ENCODE measurements at places on chromosomes 3 and 15.
A peak's percentile ranks its signal among the peaks of the same experiment; 100 is the strongest.

- no peak for DNase-seq
Observed at GRCh38 chr3:28673446-28673845, 324.8 kb upstream of the AZI2 start.

- DNase-seq: no peak
Observed at GRCh38 chr15:48566668-48567067, 78.8 kb downstream of the FBN1 start.

DNA sequence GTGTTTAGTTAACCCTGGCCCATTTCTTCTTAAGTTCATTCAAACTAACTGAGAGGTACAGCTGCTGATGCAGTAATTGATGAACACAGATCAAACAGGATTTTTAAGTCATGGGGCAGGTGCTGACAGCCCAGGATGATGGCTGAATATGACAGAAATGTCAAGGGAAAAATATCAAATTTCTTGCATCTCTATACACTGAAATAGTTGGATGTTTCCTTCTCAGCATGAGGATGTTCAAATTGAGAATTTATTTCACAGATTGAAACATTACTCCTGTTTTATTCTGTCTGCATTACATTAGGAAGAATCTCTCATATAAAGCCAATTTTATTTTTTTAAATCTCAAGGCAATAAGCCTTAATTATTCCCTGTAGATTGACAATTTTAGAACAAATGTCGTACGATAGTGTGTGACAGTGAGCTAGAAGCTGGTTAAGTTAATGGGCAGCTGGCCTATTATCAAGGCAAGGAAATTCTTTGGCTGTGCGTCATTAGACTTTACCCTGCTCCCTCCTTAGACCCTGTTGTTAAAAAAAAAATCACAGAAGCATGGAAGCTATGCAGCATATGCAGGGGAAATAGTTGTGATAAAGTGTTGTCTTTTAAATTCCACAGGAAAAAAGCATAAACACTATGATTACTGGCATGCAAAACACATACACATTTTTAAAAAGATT is 183.8 kb upstream of the KCNMB2 start:
- DNase-seq: no peak

DNA sequence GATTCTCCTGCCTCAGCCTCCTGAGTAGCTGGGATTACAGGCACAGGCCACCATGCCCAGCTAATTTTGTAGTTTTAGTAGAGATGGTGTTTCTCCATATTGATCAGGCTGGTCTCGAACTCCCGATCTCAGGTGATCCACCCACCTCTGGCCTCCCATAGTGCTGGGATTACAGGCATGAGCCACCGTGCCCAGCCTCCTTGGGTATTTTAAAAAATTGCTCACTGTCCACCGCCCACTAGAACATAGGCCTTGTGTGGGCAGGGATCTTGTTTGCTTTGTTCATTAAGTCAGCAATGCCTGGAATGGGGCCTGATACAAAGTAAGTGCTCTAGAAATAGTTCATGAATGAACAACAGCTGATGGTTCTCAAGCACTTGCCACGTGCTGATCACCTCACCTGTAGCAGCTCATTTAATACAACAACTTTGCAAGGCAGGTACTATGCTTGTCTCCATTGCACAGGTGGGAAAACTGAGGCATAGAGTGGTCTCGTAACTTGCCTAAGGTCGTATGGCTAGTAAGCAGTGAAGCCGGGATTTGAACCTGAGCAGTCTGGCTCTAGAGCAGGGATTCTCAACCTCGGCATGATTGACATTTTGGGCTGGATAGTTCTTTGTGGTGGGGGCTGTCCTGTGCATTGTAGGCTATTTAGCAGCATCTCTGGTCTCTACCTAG is 12.7 kb upstream of the CTSH start:
- DNase-seq: no peak

DNA sequence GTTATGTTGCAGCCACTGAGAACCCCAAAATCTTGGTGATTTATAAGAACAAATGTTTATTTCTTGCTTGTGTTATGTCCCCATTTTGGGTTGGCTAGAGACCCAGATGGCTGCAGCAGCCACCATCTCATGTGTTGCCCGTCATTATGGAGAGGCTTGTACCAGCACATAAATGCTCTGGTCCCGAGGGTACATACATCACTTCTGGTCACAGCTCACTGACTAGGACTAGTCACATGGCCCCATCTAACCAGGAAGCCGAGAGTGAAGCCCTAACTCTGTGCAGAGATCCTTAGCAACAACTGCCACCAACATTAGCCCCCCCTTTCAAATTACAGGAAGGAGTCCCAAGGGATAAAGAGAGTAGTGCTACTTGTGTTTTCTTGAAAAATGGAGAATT is 25.5 kb upstream of the HACD2 start:
- DNase-seq: no peak

DNA sequence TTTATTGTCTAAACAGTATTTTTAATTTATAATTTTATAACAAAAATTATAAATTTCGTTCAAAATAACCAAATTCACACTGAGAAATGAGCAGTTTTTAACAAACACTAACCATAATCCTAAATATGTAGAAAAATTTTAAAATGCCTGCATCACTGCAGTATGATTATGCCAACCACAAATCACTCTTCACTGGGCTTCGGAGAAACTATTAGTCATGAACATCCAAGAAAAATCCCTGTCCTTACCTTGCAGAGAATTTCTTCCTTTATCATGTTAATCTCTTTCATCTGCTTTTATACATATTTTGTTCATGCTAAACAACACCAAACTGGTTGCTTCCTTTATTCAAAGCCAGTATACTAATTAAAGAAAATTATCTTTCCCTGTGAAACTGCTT is 511.0 kb upstream of the ALCAM start:
- DNase-seq: no peak

- peak; percentile 92 for DNase-seq
Observed at GRCh38 chr15:63461230-63461985, 43.0 kb upstream of the USP3 start.

- DNase-seq: no peak
Observed at GRCh38 chr3:138875754-138876664, 41.3 kb upstream of the PIK3CB start.

- no peak for DNase-seq
Observed at GRCh38 chr15:64009241-64009640, 37.0 kb downstream of the DAPK2 start.

- DNase-seq: no peak
Observed at GRCh38 chr3:65930648-65931047, 108.1 kb downstream of the MAGI1 start.

- DNase-seq: peak; percentile 35
Observed at GRCh38 chr3:126938520-126939337, 44.2 kb upstream of the PLXNA1 start.

- no peak for DNase-seq
Observed at GRCh38 chr15:66966256-66966655, 99.1 kb upstream of the SMAD3 start.

GRCh38 chr15:74326746-74327145 is 40.7 kb downstream of the CYP11A1 start:
- no peak for DNase-seq

GRCh38 chr3:194991338-194991654 is 279.7 kb downstream of the XXYLT1 start:
- no peak for DNase-seq

- DNase-seq: no peak
Observed at GRCh38 chr3:186534113-186534669, 10.0 kb downstream of the CRYGS start.

- no peak for DNase-seq
Observed at GRCh38 chr3:56189536-56189935, 278.7 kb downstream of the ERC2 start.

DNA sequence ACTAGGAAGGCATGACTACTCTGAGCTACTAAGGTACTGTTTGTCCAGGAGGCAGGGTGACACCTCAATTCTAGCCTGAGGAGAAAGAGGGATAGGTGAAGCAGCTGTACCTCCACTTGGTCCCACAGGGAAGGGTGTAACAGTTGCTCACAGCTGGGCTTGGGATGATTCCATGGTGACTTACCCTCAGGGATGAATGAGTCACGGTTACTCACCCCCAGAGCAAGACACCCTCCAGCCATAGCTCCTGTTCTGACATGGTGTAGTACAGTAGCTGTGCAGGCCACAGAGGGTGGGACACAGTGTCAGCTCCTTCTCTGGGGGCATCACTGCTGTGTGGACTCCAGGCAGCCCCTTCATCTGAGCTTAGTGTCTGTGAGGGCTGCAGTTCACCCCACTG is 868.6 kb upstream of the SEMA6D start:
- no peak for DNase-seq

DNA sequence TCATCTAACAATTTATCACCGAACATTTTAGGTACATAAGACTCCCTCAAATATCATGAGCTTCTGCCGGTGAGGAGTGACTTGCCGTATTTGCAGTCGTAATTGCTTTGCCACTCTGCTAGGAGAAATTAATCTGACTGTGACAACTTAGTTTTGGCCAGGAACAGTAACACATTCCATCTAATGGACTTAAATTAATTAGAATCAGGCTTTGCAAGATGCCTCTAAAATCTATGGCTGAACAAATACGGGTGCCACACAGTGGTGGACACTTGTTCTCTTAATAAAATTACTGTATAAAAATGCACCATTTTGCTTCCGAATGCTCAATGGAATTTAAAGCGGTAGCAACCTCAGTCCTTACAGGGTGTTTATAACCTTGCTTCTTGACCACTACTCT is 27.6 kb upstream of the BDH1 start:
- no peak for DNase-seq

DNA sequence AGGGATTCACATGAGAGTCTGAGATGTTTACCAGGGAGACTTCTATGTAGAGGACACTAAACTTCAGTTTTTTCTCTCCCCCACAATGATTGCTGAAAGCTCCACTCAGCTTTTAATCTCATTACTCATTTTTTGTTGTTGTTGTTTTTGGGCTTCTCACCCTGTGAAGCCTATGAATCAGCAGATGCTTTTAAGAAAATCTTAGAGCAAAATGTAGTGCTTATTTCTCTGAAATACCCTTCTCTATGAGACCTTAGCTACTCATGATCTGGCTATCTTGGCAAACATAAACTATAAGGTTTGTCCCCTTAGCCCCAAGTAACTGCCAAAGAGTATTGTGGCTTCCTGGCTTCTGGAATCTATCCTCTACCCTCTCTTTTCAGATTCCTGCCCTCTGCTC is 537.3 kb downstream of the OCA2 start:
- DNase-seq: no peak

DNA sequence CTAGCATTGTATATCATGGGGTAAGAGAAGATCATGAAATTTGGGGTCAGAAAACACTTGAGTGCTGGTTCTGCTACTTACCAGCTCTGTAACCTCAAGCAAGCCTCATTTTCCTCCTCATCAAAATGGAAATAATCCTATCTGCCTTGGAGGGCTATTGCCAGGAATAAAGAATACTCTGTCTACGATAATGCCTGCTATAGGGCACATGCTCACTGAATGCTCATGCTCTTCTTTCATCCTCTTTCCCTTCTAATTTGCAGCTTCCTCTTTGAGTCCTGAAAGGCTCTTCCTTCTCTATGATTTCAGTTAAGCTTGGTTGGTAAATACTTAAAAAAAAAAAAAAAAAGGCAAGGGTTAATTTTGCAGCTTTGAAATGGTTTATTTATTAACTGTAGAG is 12.8 kb downstream of the RTP1 start:
- no peak for DNase-seq

GRCh38 chr15:75149867-75150709 is 51.6 kb upstream of the C15orf39 start:
- DNase-seq: no peak

- DNase-seq: peak; percentile 84
Observed at GRCh38 chr15:98727115-98728040, 79.0 kb downstream of the IGF1R start.

DNA sequence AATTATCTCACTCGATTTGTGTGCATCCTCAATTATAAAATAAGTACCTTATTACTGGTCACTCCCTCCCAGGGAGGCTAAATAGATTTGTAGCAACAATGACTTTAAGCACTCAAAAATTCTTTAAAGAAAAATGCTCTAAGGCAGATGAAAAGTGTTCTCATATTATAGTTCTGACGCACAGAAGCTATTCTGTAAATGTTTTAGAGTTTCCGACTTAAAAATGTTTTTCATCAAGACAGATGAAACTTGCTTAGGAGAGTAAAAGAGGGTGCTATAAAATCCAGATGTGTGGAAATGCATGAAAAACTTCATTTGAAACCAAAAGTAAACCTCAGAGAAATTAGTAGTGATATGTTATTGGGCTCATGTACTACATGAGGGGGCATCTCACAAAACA is 398.4 kb upstream of the KCNMB2 start:
- DNase-seq: no peak

- no peak for DNase-seq
Observed at GRCh38 chr15:60212536-60212935, 185.2 kb downstream of the ANXA2 start.

DNA sequence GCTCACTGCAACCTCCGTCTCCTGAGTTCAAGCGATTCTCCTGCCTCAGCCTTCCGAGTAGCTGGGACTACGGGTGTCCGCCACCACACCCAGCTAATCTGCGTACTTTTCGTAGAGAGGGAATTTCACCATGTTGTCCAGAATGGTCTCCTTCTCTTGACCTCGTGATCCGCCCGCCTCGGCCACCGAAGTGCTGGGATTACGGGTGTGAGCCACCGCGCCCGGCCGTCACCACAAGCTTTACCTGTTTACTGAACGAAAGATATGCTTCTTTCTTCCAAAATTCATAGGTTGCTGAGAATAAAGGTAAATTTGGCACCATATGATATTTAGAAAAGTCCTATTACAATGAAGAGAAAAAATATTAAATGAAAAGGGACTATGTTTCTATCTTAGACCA is 333.5 kb upstream of the EPHA6 start:
- no peak for DNase-seq

DNA sequence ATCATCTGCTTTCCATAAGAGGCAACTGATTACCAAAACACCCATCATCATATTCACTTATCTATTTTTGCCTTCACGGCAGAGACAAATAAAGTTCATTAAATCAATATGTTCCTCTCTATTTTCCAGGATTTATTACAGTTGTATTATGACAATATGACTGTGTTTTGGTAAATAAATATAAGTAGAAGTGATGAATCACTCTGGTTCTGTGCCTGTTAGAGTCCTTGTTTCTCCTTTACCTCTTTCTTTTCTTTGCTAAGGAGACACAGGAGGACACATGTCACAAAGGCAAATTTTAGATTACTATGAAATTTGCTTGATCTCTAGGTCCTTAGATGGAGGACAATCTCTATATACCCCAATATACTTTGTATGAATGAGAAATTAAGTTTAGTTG is 152.6 kb upstream of the PLSCR5 start:
- no peak for DNase-seq

GRCh38 chr3:119352034-119352609 is 57.9 kb downstream of the ARHGAP31 start:
- DNase-seq: no peak
